Smooth muscle cell of the brain vasculature (primary cell): ENCODE measurements at places on chromosomes 1 and 21.

DNA sequence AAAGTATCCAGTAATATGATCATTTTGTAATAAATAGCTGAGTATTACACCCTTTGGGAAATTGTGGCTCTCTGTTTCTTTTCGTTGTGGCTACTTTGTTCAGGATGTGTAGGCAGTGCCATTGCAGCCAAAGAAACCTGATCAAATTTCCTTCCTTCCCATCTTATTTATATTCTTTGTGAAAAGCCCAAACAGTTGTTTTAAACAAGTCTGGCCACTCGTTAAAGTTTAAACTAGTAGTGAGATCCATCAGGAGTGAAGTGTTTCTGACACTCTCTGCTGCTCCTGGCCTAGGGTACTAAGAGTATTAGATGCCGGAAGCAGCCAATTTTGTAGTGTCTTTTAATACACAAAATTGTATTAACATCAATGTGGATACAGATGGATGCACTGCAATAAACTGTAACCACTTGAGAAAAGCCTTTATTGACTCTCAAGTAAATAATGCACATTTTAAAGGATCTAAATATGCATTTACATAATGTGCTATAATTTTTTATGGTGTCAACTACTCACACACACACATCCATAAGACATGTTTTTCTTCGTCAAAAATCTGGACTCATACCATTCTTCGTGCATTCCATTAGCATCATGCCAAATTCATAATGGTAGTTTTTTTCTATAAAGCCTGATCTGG is 317.9 kb downstream of the NFIA start:
- no peak for DNase-seq

DNA sequence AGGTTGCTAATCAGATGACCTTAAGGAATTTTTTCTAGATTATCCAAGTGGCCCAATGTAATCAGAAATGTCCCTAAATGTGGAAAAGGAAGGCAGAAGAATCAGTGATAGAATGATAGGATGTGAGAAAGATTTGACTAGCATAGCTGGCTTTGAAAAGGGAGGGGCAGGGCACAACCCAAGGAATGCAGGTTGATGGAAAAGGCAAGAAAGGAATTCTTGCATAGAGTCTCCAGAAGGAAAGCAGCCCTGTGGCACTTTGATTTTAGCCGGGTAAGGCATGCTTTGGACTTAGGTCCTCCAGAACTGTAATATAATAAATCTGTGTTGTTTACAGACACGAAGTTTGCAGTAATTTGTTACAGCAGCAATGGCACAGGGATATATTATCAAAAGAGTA is 375.7 kb upstream of the B3GALT2 start:
- DNase-seq = no peak

DNA sequence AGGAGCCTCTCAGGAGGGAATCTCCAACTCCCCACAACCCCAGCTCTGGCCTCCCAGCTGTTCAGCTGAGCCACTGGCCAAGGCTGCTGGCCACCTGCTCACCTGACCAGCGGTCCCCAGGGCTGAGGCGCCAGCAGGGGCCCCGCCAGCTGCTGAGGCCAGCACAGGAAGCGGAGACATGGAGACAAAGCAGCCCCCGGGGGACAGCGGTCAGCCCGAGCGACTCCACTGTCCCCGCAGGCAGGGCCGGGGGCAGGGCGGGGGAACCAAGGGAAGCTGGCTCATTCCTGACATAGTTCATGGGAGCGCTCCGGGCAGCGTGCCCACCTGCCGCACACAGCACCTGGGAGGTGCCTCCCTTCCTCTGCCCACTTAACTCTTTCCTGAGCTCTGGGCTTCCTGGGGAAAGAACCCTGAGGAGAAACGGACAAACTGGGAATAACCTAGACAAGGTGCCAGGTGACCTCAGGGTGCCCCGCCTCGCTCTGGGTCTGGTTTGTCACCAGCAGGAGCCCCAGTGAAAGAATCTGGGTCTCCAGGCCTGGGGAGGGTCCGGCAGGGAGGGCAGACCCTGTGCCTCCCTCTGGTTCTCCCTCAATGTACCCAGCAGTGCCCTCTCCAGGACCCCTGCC is 10.7 kb downstream of the EPHA2 start:
- DNase-seq = no peak

DNA sequence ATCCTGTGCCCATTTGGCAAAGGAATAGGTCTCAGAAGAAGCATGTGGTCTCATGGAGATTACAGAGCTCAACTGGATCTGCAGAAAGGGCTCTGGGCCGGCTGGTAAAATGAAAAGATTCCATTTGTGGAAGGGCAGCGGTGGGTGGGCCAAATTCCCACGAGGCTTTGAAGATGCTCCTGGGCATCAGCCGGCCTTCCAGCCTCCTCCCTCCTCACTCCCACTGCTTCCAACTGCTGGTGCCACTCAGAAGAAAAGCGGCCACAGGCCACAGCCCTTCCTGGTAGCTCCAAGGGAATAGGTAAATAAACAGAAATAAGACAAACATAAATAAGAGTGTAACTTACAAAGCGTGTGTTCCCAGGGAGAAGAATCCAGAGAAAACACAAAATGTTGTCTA is 136.3 kb upstream of the SLC44A3 start:
- no peak for DNase-seq

GRCh38 chr1:36134505-36135329 is 9.7 kb upstream of the COL8A2 start:
- no peak for DNase-seq

GRCh38 chr1:189524501-189524900 is 953.2 kb downstream of the BRINP3 start:
- DNase-seq = no peak

- peak; percentile 55 for DNase-seq
These were observed 85.7 kb downstream of the DYRK1A start for GRCh38 chr21:37452227-37452626.

GRCh38 chr1:92066321-92066720 is 8.9 kb downstream of the SETSIP start:
- no peak for DNase-seq

DNA sequence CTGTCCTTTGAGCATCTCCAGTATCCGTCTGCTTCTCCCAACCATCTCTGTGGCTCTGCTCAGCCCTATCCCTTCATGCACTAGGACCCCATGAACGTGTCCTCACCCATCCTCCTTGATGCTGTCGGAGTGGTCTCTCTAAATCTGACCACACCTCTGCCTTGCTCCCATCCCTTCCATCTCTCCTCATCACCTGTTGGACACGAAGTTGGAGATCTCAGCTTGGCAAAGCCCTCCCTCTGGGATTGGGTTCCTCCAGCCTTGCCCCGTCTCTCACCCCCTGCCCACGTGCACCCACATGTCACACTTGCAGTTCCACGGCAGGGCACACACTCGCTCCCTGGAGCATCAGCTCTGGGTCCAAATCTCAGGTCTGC is 135.7 kb downstream of the ACTL8 start:
- DNase-seq = no peak

- no peak for DNase-seq
These were observed 1317.7 kb downstream of the MRPL39 start for GRCh38 chr21:24289539-24289938.

GRCh38 chr1:48817505-48818114 is 40.9 kb upstream of the BEND5 start:
- no peak for DNase-seq

DNA sequence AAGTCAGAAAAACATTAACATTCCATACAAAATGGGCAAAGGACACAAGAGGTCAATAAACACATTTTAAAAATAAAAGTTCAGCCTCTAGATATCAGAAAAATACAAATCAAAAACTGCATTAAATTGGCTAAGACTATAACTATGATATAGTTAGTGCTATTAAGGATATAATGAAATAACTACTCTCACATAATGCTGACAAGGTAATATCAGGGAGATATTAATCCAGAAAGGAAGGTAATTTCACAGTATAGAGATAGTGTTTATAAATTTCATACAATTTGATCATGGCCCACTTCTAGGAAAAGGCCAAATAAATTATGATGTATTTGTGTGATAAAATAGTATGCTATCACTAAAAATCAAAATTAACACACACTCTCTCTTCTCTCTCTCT is 61.8 kb downstream of the LBR start:
- DNase-seq = no peak

- no peak for DNase-seq
These were observed 27.1 kb downstream of the FTCD start for GRCh38 chr21:46128106-46128932.

- DNase-seq = no peak
These were observed 227.3 kb upstream of the CSF3R start for GRCh38 chr1:36709869-36710481.

DNA sequence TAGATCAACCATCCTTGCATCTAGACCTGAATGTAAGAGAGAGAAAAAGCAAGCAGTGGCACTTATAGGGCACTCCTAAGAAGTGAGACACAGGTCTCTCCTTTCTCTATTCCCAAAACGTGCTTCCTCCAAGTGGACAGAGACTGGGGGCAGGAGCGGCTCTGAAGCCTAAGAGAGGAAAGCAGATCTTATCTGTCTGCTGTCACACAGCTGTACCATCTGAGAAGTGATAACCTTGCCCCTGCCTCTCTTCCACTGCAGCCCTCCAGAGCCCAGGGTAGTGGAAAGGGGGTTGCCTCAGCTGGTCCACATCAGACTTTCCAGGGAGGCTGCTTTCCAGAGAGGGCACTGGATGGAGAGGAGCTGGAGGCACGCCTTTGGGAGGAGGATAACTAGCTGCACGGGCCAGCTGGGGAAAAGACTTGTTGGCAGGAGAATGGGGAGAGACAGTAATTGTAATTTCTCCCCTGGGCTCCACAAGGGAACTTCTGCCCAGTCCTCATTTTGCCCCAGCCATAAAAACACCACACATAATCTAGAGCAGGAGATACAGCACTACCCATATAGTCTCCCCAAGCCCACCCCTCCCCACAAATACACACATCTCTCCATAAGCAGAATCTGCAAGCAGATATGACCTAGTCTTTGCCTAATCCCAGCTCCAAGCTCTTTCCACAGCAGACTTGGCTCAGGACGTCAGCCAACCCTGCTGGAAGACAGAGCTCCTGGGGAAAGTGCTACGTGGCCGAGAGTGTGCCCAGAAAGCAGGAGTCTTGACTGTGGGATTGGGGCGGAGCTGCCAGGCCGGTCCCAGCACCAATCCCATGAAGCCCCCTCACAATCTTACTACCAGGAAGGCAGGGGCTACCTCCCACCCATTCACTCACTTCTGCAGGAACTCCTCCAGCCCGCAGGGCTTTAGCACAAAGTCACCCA is 31.2 kb downstream of the PIK3C2B start:
- DNase-seq = no peak

- no peak for DNase-seq
These were observed 6.7 kb downstream of the CLCNKB start for GRCh38 chr1:16050328-16050727.

DNA sequence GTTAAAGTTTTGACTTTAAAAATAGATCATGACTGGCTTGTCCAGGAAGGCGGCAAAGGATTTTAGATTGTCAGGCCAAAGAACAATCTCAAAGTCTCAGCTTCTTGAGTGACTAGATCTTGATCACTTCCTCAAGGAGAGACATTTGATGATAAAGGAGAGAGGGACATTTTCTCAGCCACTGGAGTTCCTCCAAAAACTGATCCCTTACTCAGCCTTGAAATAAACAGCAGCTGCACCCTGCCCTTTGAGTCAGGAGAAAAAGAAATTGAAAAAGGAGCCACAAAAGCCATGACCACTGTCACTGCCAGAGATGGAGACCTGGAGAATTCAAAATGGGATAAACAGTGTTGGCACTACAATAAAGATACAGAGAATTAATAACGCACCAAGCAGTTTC is 288.4 kb upstream of the PRMT6 start:
- DNase-seq = no peak

DNA sequence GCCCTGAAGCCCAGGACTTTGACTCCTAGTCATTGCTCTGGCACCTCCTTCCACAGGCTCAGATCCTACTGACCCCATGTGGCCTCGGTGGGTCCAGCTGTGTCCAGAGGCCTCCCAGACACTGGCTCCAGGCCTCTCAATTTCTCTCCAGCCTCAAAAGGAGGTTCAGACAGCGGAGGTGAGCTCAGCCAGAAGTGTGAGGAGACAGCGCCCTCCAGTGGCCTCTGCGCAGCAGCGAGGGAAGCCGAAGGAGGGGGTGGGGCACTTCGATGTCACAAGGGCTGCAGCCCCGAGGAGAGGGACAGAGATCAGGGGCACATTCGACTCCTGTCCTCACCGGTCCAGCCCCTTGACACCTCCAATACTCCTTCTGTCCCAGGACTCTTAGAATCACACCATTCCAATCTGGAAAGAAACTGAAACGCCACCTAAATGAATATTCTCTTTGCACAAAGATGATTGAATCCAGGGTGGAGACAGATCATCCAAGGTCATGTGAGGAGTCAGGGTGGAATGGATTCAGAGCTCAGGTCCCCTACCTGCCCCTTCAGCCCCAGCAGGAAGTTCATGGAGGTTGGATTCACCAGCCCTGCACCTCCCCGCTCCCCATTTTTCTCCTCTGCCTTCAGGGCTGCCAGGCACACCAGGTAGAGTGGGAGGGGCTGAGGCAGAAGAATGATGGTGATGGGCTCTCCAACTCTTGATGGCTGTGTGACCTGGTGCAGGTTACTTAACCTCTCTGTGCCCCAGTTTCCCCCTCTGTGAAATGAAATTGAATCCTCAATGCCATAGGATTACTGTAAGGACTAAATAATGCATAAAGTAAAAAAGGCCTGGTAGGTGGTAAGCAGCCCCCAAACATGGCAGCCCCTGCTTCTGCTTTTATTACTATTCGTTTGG is 34.8 kb upstream of the ZBTB40 start:
- peak; percentile 58 for DNase-seq

- DNase-seq = no peak
These were observed 767.7 kb upstream of the ADGRL2 start for GRCh38 chr1:81032973-81033425.

GRCh38 chr1:244356376-244356775 is 95.3 kb downstream of the ADSS2 start:
- no peak for DNase-seq

DNA sequence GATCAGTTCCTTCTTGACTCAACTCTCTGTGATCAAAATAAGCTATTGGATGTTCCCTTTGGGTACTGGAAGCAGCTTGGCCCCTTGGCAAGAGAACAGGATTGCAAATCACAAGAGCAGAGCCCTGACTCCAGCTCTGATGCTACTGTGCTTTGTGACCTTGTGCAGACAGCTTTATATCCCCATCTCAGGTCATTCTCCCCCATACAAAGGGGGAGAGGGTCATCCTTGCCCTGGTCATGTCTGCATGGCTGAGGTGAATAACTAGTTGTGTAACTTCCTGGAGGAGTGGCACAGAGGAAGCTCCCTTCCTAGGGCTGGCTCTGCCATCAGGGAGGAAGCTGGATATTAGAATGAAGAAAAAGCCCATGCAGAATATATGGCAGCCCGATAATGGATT is 142.9 kb downstream of the DHRS3 start:
- DNase-seq = no peak
